Left renal cortex interstitium (tissue), 4 donors: ENCODE measurements at places on chromosomes 1 and 21.

- DNase-seq, result no peak
Measured at GRCh38 chr1:46148318-46148717, 15.9 kb upstream of the PIK3R3 start.

DNA sequence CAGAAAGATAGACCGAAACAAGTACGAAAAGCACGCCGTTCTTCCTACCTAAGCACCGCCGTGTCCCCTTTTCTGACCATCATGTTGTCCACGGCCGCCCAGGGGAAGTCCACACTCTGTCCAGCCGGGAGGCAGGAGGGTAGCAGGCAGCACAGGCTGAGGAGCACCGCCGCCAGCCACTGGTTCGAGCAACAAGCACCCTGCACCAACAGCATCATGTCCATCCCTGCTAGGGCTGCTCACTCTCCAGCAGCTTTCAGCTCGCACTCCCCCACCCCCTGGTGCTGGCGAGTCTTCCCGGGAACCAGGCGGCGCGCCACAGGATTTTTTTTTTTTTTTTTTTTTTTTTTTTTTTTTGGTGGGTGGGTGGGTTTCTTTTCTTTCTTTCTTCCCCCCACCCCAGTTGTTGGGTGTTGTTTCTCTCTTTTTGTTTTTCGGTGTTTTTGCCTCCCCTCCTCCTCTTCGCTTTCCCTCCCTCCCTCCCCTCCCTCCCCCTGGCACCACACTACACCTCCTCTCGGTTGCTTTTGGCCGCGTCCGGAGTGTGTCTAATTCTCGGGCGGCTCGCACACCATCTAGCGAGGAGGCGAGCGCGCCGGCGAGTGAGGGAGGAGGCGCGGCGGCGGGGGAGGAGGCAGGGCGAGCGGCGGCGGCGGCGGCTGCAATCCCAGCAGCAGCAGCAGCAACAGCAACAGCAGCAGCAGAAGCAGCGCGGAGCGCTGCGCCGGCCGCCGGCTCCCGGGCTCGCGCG lies at the start of gene NEGR1:
Gene NEGR1, minus strand, starts transcription at position 269 of the 751 bp plus-strand sequence.
- DNase-seq, result peak; percentile 59

GRCh38 chr1:84600796-84601195 lies 26.6 kb upstream of the CTBS start:
- no peak for DNase-seq

DNA sequence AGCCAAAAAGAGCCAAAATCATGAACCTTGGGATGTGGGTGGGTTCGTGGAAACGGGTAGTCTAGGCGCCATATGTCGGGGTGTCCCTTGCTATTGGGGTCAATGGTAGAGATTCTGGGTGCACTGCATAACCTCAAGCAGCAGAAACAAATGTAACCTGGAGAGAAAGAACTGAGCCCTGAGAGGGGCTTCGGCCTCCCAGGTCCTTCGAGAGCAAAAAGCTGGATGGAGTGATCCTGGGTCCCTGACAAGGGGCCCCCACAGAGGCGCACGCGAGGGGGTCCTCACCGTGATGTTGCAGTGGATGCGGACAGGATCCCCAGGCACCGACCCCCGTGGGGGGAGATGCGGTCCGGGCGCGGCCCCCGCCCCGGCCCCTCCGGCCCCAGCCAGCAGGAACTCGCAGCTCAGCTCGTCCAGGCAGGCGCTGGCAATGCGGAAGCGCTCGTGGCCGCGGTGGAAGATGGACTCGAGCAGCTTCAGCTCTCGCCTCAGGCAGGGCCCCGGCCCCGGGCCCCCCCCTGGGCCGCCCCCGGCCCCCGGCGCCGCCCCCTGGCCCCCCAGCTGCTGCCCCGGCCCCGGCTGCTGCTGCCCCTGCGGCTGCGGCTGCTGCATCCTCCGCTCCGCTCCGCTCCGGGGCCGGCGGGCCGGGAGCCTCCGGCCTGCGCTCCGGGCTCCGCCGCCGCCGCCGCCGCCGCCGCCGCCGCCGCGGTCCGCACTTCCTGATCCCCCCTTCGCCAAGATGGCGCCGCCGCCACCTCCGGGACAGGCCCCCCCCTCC lies at the start of gene UBE2Q1:
Gene UBE2Q1, minus strand, starts transcription at position 724 of the 781 bp plus-strand sequence. Its CDS starts 109 bp downstream, at position 615.
- no peak for DNase-seq

GRCh38 chr1:41774471-41774990 lies 144.2 kb downstream of the HIVEP3 start:
- DNase-seq, result no peak
